ENCODE measurements at places on chromosomes 6 and 20.

DNA sequence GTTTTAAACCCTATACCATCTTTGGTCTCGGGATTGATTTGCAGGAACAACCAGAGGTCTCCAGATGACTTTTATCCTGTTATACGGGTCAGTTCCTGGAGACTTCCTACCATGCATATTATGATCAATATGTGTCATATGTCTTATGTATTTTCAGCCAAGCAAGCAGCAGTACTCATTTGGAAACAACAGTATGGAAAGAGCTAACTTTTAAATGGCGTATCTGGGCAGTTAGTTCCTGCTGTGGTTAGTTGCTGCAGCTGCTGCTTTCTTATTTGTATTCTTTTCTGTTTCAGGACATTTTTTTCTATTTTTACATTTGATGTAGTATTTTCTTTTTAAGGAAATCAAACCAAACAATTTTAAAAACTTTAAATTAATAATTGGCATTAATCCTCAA lies 207.5 kb downstream of the MANEA start:
- DNase-seq = no peak

DNA sequence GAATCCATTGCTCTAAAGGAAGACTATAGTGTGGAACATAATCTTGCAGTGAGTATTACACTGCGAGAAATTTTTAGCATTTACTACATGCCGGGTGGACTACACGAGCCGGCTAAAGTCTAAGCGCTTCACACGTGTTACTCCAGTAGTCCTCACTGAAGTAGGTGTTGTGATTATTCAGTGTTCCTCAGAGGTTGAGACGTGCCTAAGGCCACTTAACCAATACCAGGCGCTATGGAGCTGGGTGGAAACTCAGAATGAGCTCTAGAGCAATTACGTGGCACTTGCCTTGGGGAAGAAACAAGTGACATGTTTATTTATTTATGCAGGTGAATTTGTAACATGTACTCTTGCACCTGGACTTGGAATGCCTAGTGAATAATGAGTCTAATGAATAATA lies 46.4 kb downstream of the SASH1 start:
- no peak for DNase-seq

GRCh38 chr20:61933951-61934715 lies 131.5 kb downstream of the TAF4 start:
- DNase-seq = no peak

- no peak for DNase-seq
Observed at GRCh38 chr6:47145212-47145611, 103.1 kb upstream of the ADGRF1 start.

- DNase-seq = no peak
Observed at GRCh38 chr6:127811900-127812570, 88.8 kb downstream of the THEMIS start.

- DNase-seq = no peak
Observed at GRCh38 chr20:53291548-53291947, 302.1 kb downstream of the ZNF217 start.

- no peak for DNase-seq
Observed at GRCh38 chr6:139416146-139416545, 41.7 kb upstream of the CITED2 start.

- DNase-seq = no peak
Observed at GRCh38 chr6:7060769-7061516, 46.8 kb upstream of the RREB1 start.

- DNase-seq = no peak
Observed at GRCh38 chr6:81331526-81331925, 421.0 kb downstream of the TENT5A start.

GRCh38 chr6:6631534-6632276 lies 43.2 kb downstream of the LY86 start:
- no peak for DNase-seq

GRCh38 chr6:163532526-163533078 lies 118.1 kb downstream of the QKI start:
- DNase-seq = no peak

DNA sequence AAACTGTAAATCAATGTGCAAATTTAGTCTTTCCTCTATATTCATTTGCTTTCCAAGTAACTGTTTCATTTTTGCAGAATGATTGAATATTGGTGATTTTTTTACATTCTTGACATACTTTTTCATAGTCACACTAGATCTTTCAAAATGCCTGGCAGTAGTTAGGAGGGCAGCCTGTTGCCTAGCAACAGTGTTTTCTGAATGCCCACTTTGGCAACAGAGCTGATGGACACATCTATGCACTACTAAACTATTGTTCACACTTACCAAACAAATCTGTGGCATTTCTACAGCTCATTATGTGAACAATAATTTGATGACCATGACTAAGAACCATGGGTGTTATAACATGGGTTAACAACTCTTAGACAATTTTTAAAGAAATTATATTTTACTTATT lies 438.0 kb upstream of the IMPG1 start:
- no peak for DNase-seq

GRCh38 chr6:82095091-82095490 lies 152.5 kb downstream of the IBTK start:
- DNase-seq = no peak

DNA sequence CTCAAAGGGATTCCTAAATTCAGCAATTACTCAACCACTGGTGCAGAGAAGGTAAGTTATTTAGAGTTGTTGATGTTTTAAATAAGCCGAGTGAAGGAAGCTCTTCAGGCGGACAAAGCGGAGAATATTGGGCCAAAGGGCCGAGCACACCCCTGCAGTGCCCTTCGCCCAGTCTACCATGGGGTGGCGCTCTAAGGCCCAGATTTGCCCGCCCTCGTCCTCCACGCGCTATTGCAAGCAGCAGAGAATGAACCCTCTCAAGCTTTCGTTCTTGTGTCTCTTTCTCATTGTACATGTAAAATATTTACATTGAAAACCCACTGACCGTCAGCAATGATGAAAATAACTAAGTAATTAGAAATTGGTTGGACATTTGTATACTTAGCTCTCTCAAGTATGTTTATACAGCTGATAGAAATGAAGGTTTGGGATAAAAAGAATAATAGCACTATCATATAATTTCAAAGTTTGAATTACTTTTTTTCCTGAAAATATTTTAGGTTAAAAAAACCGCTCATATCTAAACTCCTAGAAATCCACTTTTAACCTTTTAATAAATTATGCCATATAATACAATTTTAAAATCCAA lies 195.0 kb upstream of the CEP162 start:
- no peak for DNase-seq

- DNase-seq = no peak
Observed at GRCh38 chr6:35911871-35912653, 8.8 kb downstream of the SRPK1 start.

DNA sequence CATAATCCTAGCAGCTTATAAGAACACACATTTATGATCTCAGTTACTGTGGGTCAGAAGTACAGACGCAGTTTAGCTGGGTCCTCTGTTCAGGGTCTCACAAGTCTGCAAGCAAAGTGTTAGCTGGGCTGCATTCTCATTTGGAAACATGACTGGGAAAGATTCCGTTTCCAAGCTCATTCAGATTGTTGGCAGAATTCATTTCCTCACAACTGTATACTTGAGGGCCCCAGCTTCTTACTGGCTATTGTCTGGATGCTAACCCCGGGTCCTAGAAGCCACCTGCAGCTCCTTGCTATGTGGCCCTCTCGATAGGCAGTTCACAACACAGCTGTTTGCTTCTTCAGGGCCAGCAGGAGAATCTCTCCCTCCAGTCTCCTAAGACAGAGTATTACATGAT lies 13.1 kb downstream of the TCP11 start:
- DNase-seq = no peak

GRCh38 chr6:112193535-112194051 lies 60.8 kb downstream of the LAMA4 start:
- DNase-seq = no peak

- DNase-seq = no peak
Observed at GRCh38 chr6:134651519-134651918, 298.4 kb downstream of the ALDH8A1 start.

GRCh38 chr6:157937916-157938315 lies 43.7 kb upstream of the SYNJ2 start:
- DNase-seq = no peak

DNA sequence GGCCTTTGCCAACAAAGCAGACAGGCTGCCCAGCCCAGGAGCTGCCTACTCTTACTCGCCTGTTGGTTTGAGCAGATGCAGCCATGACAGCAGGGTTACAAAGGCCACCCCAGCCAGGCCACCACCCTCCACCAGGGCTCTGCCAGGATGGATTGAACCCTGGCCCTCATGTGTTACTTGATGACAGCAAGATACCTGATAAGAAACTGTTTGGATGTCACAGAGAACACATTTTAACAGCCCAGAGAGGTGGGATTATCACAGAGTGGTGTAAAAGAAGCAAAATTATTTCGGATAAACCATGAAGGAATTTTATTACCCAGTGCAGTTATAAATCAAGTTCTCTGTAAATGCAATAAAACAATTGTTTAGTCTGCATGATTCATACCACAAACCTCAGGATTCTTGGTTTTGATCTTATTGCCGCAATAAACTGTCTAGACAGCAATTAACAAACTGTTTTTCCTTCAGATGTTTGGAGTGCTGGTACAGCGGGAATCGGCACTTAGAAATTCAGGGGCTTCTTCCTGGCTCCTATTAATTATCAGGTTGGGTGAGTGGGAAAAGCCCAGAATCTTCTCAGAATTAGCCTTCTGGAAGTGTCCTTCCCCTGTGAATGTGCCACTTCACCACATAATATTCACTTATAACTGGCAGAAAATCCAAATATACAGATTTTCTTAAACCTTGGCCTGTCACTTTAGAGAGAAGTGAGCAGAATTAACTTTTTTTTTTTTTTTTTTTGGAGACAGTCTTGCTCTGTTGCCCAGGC lies 58.0 kb upstream of the SALL4 start:
- DNase-seq = no peak

DNA sequence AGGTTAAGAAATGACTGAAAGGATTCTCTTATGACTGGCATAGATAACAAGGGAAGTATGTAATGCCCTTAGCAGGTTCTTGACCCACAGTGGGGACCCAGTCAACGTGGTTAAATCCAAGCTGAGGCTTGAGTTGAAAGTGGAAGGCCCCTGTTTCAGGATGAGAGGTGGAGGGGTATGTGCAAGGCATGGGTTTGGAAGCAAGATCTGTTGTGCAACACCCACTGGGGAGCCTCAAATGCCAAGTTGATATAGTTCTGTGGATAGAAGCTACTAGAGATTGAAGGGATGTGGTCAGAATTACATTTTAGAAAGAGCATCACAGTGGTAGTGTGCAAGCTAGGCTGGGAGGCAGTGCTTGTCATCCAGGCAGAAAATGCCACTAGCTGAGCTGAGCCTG lies 5.1 kb downstream of the PABPC1L start:
- DNase-seq = no peak

- DNase-seq = no peak
Observed at GRCh38 chr20:33653218-33653899, 8.8 kb upstream of the C20orf144 start.

- DNase-seq = no peak
Observed at GRCh38 chr6:133286765-133287164, 45.6 kb downstream of the EYA4 start.

DNA sequence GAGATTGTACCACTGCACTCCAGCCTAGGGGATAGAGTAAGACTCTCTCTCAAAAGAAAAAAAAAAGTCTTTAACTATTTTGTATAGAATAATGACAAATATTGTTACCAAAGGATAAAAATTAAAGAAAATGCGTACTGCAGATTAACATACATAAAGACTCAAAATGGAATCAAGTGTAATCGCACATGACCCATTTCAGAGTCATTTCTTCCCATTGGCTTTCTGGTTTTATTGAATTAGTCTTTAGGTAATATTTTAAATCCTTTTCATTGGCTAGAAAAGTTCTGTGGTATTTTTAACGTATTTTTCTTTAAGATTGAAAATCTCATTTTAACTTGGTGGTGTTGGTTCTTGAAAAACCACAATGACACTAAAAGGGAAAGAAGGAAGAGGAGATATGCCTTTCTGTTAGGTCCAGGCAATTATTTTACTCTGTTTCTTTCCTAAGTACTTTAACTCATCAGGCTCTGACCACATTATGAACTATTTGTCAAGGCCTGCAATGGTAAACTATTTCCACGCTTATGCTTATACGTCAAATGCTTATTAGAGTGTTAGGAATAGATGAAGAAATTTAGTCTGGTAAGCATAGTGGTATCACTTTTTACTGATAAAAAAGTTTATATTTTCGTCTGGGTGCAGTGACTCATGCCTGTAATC lies 52.3 kb downstream of the PLEKHG1 start:
- DNase-seq = no peak

- DNase-seq = no peak
Observed at GRCh38 chr20:38231531-38232121, 28.9 kb downstream of the KIAA1755 start.

- DNase-seq = no peak
Observed at GRCh38 chr6:142482974-142483373, 181.2 kb downstream of the ADGRG6 start.

DNA sequence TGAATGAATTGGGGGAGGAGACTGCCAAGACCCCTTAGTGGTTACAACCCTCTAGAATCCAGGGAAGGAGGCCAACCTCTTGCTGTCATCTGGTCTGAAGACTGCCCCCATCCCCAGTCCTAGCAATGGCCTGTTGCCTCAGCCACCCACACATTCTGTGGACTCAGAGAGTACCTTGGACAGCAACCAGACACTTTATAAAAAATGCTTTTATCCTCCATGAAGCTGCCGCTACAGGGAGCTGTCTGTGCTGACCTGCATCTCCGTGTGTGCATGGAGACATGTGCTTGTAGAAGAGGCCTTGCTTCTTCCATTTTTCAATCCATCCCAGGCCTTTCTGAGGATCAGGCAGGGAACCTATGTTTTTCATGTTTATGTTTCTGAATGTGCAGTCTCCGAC lies 15.2 kb downstream of the CDH22 start:
- no peak for DNase-seq

GRCh38 chr6:51928320-51928719 lies 159.1 kb downstream of the PKHD1 start:
- DNase-seq = no peak

GRCh38 chr6:10759884-10760329 lies 12.3 kb downstream of the TMEM14B start:
- DNase-seq = no peak

DNA sequence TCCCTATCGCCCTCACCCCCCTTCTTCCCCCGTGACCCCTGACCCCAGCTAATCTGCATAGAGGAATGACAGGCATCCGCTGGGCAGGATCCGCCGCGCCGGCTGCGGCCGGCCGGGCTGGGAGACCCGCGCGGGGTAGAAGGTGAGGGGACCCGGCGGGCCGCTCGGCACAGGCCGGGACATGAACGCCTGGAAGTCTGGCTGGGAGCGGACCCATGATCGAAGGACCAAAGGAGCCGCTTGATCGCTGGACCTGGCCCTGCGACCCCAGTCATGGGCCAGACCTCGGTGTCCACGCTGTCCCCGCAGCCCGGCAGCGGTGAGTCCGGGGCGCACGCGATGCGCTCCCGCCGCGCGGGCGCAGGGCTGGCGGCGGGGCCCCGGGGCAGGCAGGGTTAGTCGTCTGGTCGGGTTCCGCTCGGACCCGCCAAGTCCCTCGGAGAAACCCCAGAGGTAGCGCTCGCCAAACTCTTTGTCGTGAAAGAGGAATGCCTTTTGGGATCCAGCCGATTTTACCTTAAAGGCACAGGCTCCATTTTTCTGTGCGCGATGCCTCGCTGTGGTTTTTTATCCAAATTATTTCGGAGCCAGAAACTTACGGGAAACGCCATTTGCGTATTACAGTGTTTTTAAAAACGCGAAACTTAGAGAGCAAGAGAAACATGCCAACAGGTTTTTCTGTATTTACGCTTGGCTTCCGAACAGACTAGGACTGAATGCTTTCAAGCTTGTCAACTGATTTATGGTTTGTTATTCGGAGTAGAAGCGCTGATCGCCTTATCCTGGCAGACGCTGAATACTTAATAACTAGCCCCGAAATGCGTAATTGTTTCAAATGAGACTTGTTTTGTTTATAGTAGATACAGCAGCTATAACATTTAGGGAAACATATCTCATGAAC lies at the start of gene PHACTR2:
Gene PHACTR2 (plus strand): TSS at position 75 of the 901 bp plus-strand sequence. CDS start 199 bp downstream, at position 274.
- peak; percentile 46 for DNase-seq

Measured in stimulated activated CD4-positive, alpha-beta T cell treated with anti-CD3 and anti-CD28 coated beads, Interleukin-1b, Interleukin-23, amount 100 ng/mL, for 1 hour (primary cell).